ENCODE measurements at places on chromosomes 13 and 19. TPM values are rescaled to one million over a fixed set of nuclear protein-coding genes. Genes with fewer than 3 reads are reported as not detected.

The MRPL34 gene
- 83.3 TPM for total RNA-seq

The ZNF793 gene
- 6.0 TPM for total RNA-seq

The NLRP7 gene
- not detected for total RNA-seq

The RASL11A gene
- total RNA-seq, result 138 TPM

The DACT3 gene
- total RNA-seq, result 1.4 TPM

DNA sequence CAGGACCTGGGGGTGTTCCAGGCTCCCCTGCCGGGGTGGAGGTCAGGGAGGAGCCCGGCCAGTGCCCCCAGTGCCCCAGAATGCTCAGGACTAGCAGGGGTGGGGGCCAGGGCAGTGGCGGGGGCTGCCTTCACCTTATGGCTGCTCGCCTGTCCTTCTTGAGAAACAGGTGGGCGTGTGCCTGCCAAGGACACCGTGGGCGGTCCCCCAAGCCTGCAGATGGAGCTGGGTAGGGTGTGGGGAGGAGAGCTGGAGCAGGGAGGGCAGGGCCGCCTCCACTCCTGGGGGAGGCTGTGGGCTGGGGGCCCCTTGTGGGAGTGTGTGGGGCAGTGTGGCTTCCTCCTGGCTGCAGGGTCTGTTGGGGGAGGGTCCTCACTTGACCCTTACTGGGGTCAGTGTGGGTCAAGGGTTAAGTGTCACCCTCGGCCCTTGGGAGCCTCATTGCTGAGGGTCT, 160.1 kb downstream of the KDM4B start:
- no peak for DNase-seq

- DNase-seq, result peak; percentile 40
These were observed 22.1 kb downstream of the MIPEP start for GRCh38 chr13:23867027-23867491.

- DNase-seq, result no peak
These were observed 31.6 kb downstream of the ATP11A start for GRCh38 chr13:112721198-112722104.

GRCh38 chr13:71828564-71828963, 38.4 kb downstream of the DACH1 start:
- DNase-seq, result no peak

Data from M059J (cell line).